COLO829 (cell line): ENCODE measurements at places on chromosomes 5 and 9.

DNA sequence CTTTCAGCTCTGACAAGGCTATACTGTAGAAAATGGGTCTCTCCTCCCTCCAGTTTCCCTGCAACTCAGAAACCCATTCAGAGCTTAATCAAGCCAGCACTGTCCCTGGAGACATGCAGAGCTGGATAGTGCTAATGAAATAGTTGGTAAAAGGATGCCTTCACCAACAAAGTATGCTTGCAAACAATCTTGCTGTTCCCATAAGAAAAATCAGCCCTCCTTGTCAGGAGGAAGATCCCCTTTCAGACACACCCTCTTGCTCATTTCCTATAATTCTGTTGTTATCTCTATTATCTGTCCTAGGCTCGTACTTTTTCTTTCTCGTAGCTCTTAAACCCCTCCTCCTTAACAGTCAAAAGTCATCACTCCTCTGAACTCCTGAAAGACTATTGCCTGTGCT is 9.9 kb upstream of the OSMR start:
- no peak for DNase-seq

- no peak for DNase-seq
These were observed 33.1 kb downstream of the CNTRL start for GRCh38 chr9:121107881-121108280.

DNA sequence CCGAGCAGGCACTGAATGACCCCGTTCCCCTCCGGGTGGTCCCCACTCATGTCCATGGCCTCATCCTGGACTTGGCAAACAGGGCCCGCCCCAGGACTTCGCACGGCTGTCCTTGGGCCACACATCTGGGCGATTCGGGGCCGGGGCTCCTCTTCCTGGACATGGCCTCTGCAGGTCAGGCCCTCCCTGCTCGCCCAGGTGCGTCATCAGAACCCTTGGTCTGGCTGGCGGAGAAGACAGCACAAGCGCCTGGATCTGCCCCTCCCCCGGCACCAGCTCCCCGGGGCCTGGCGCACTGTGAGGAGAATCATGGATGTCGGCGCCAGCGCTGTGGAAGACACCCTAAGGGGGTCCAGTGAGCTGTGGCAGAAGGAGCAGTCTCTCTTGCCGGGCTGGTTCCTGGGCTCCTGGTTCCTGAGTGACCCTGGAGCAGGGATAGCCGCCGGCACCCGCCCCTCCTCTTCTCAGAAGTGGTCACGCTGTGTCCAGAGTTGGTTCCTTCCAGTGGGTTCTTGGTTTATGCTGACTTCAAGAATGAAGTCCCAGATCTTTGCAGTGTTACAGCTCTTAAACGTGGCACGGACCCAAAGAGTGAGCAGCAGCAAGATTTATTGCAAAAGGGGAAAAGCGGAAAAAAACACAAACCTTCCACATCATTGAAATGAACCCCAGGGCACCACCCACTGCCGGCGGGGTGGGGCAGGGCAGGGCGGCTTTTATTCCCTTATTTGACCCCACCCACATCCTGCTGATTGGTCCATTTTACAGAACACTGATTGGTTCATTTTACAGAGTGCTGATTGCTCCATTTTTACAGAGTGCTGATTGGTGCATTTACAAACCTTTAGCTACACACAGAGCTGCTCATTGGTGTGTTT is 25.9 kb upstream of the SLC12A7 start:
- no peak for DNase-seq

DNA sequence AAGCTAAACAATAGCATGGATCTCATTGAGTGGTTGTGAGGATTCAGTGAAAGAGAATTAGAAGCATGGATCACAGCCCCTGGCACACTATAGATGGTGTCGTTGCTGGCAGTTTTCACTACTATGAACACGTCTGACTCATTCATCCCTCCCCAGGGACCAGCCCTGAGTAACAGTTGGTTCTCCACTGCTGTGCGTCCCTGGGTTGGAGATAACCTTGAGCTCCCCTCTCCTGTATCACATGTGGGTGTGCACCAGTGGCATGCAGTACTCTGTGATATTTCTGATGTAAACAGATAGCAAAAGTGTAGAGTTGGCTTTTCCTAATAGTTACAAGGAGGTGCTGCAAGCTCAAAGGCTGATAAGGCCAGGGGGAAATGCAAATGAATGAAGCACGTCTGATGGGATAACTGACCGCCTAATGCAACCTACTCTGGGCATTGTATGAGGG is 8.8 kb upstream of the LCP2 start:
- DNase-seq: peak; percentile 65

DNA sequence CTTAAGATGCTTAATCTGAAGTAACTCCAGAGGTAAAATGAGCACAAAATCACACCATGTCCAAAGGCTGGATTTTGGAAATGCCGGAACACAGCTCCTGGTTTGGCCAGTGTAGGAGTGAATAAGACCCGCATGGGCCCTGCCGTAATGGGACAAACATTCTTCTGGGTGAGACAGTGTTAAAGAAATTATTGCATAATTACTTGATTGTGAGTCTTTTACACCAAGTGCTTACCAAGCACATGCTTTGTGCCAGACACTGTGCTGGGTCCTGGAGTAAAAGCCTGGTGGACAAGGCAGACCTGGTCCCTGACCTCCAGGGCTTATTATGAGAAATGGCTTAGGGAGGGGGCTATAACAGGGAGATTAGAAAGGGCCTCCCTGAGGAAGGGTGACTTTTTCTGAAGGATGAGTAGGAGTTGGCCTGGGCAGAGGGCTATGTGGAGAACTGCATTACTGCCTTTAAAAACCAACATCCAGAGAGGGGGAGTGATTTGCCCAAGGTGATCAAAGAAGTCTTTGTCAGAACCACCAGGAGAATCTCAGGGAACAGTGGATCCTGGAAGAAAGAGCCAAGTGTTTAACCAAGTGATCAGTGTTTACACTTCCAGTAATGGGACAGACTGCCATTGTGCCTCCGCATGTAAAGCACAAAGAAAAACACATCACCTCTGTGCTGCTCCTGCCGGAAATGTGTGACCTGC is 3.5 kb downstream of the PDE6A start:
- peak; percentile 95 for DNase-seq

DNA sequence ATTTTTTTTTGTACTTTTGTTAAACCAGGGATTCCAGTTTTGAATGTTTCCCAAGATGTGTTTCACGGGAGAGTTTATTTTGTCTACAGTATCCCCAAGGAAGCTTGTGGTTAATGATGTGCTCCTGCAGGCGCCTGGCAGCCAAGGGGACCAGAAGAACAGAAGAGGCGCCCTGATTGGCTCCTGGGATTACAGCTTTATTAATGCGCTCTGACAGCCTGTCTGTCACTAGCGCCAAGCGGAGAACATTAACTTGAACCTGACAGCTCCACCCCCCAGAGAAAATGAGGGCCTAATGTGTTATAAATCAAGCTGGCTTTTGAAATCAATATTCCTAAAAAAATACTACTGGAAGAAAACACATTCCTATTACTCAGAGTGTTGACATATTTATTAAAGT is 5.0 kb upstream of the FBXL7 start:
- no peak for DNase-seq

DNA sequence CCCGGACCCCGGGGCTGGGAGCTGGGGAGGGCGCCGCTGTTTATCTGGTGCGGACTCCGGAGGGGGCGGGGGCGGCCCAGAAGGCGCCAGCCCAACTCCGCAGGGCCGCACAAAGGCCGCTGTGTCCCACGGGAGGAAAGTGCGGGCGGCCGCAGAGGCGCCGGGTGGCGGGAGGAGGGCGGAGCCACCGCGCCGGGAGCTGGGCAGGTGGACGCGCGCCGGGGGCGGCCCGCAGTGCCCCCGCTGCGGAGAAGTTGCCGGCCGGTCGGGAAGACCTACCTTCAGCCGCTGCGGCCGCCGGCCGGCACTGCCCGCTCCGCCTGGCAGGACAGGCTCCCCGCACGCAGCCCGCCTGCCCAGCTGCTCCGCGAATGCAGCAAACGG is 43.6 kb downstream of the NACC2 start:
- peak; percentile 35 for DNase-seq

- peak; percentile 28 for DNase-seq
These were observed 183.9 kb upstream of the DMAC1 start for GRCh38 chr9:7983490-7983889.

DNA sequence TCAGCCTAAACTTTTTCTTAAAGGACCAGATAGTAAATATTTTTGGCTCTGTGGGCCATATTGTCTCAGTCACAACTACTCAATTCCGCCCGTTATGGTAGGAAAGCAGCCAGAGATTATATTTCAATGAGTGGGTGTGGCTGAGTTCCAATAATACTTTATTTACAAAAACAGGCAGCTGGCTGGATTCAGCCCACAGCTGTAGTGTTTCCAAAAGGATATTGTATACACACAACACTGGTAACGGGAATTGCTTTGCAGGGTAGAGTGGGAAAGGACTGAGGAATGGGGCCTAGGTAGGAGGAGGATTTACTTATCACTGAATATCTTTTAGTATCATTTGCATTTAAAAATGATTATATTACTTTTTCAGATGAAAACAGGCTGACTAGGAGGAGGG is 21.0 kb downstream of the GCNT4 start:
- DNase-seq: no peak

GRCh38 chr5:156482818-156483217 is 155.9 kb downstream of the SGCD start:
- DNase-seq: no peak

- no peak for DNase-seq
These were observed 7.3 kb downstream of the FOXI1 start for GRCh38 chr5:170112876-170113521.

- DNase-seq: no peak
These were observed 619.3 kb upstream of the ZNF608 start for GRCh38 chr5:125365747-125366146.

DNA sequence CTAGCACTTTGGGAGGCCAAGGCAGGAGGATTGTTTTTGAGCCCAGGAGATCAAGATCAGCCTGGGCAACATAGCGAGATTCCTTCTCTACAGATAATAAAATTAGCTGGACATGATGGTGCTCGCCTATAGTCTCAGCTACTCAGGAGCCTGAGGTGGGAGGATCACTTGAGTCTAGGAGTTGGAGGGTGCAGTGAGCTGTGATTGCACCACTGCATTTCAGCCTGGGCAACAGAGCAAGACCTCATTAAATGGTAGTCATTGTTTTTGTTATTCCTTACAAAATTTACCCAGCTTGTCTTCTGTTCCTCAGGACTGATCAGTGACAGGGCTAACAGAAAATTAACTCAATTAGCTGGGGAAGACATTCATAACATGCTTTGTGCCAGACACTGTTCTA is 104.5 kb downstream of the NDFIP1 start:
- no peak for DNase-seq

GRCh38 chr9:15426019-15426418 is 3.3 kb downstream of the SNAPC3 start:
- DNase-seq: no peak

DNA sequence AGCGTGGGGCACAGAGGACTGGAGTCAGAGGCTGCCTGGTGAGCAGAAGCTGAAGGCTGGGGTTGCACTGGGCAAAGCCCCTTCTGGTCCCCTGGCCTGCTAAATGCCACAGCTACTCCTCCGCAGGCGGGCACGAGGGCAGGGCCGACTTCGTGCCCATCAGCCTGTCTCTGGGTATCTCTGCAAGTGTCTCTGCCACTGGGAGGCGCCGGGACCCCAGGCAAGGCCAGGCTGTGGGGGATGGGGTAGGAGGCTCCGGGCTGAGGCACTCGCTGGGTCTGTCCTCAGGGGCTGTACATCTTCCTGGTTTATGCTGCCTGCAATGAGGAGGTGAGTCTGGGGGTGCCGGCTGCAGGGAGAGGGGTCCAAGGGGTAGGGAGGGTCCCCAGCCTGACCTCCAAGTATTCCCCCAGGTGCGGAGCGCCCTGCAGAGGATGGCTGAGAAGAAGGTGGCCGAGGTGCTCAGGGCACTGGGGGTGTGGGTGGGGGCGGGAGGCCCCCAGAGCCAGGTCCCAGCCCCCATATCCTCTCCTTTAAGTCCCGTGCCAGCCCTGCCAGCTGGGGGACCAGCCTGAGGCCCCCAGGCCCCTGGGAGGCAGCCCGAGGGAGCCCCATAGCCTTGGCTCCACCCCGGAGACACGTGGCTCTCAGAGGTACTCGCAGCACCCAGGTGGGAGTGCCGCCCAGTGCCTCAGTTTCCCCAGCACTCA is 25.1 kb downstream of the ADGRD2 start:
- DNase-seq: no peak

DNA sequence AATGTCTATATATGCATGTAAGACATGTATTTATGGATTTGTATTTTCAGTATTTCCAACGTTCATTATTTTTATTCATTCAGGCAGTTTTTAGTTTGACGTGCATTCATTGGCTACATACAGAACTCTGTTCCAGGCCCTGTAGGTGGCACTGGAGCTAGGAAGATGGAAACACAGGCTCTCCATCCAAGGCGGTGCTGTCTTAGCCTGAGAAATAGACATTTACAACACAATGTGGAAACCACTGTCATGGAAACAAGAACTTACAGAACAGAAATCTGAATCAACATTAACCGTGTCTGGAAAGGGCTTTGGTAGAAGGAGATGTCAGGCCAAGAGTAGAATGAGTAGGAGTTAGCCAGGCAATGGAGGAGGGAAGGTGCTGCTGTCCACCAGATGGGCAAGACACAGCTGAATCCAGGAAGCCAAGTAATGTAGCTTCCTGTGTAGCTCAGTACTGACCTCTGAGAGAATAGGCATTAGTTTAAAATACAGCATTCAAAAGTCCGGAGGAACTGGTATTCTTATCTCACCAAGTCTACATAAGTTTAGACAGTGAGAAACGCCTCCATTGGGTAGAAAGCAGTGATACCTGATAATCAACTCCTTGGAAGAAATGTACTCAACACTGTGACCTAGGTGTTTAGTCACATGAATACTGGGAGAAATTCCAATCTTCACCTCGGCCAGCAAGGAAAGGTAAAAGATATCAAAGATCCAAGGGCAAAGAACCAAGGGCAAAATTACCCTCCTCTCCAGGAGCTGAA is 388.6 kb upstream of the CDH6 start:
- DNase-seq: no peak
